ENCODE measurements at places on chromosomes 13 and 19. TPM values are rescaled to one million over a fixed set of nuclear protein-coding genes. Genes with fewer than 3 reads are reported as not detected.

DNA sequence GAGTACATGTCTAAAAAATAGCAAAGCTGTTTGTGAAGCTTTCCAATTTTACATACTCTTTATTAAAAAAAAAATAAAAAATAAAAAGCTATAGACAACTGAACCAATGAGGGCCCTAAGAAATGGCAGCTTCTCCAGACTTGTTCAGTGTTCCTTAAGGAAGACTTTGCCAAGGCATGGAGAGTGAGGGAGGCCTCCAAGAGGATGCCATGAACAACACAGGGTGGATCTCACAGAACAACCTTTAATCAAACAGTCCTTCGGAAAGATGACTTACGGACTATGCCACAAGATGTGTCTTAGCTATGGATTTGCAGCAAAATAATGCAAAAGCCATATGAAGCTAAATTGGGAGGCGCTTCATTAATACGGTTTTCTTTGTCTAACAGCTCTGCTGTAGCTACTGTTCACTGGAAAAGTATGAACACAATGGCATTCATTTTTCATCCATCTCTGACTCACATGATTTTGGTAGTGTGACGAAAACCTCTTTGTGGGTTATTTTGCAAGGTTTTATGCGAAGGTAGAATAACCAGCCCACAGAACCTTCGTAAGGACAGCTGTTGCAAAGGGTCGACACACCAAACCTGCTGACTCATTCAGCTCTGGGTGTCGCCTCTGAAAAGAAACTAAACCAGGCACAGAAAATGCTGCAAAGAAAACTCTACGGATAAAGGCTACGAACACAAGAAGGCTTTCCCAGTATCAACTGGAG is 27.7 kb downstream of the EFNB2 start:
- DNase-seq = peak; percentile 96

The PRSS57 gene
- total RNA-seq = not detected

The OR7A5 gene
- total RNA-seq = not detected

The KRTDAP gene
- not detected for total RNA-seq

GRCh38 chr19:5115351-5115750 is 146.4 kb downstream of the KDM4B start:
- no peak for DNase-seq

GRCh38 chr13:93227878-93228642 is 1.5 kb downstream of the GPC6 start:
- peak; percentile 86 for DNase-seq

The BCAM gene
- total RNA-seq = 2.0 TPM

DNA sequence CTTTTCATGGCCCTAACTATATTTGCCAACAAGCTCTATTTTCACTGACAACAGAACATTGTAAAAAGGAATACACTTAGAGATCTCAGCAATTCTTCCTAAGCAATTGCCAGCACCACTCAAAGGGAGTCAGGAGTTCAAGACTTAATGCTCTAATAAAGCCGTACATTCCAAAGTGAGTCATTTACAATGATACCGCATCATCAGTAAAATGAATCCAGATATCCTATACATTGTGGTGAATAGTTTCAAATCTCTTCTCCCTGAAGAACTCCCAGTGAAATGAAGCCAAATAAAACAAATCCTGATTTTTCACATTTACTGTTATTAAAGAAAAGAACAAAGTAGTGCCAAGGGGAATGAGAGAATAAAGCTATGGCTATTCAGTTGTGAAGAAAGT is 2898.7 kb upstream of the PCDH20 start:
- peak; percentile 2 for DNase-seq

DNA sequence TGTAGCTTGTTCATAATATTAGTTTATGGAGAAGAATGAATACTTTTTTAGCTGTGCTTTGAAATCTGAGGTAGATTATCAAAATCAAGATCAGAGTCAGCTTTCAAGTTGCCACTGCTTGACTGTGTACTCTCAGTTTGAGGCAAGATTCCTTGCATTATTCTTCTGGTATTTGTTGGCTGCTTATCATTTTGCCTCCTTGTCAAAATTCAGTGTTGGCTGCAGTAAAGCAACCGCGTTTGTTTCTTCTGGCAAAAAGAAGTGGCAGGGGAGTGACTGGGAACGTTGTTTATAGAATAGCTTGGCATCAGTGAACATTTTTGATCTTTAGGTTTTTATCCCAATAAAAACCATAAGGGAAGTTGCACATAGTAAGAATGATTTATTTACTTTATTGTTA is 419.3 kb upstream of the GPC6 start:
- DNase-seq = no peak

The KCNRG gene
- 2.3 TPM for total RNA-seq

GRCh38 chr19:29871143-29871542 is 59.4 kb downstream of the CCNE1 start:
- DNase-seq = no peak

- DNase-seq = no peak
Observed at GRCh38 chr19:33424181-33424580, 50.7 kb downstream of the CEBPG start.

DNA sequence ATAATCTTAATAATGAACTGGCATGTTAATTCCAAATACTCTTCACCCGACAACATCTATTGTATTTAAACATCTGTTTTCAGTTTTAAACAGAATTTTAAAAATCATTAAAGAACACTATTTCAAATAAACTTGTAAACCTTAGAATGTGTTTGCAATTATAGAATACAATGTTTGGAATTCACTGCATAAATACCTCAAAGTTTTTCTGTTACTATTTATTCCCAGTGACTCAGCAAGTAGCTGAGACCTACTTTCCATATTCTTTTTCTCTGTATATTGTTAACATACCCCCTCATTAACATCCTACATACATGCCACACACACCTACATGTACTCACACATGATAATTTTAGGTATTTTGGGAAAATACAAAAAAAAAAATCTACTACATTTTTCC is 1134.3 kb downstream of the SLITRK1 start:
- no peak for DNase-seq

The SLC17A7 gene
- total RNA-seq = 1.7 TPM

The ZNF837 gene
- 0.08 TPM for total RNA-seq

GRCh38 chr13:21606796-21607195 is 2.8 kb upstream of the MICU2 start:
- DNase-seq = no peak

The PEAK3 gene
- 0.35 TPM for total RNA-seq
